Activated CD4-positive, alpha-beta T cell treated with anti-CD3 and anti-CD28 coated beads, Interleukin-2, amount 10 ng/mL, durations not matched to agents 24 days and 14 days (primary cell): ENCODE measurements at places on chromosomes 11 and 22. TPM values are rescaled to one million over a fixed set of nuclear protein-coding genes. Genes with fewer than 3 reads are reported as not detected.

GRCh38 chr11:1293619-1294015, 15.8 kb downstream of the TOLLIP start:
- no peaks in the 10 kb centered on the region for H3K4me1 ChIP-seq
- DNase-seq: no peak
- no peak overlapping the region for H3K4me3 ChIP-seq

DNA sequence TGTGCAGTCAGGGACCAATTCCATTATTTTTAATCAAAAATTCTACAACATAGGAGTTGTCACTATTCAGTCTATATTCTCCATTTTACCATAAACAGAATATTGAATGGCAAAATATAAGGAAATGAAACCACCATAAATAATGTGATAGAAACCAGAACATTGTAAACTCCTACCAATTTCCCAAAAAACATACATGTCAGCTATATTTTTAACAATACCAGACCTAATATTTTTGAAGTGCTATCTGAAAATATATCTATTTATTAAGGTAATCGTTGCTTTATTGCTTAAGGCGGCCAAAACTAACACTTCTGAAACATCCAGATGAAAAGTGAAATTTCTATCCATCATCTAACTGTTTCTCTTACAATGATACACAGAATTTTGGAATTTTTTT, 123.0 kb upstream of the C11orf58 start:
- H3K27me3 ChIP-seq: peaks cover 52% of the 10 kb centered on the region
- H3K36me3 ChIP-seq: no peaks in the 10 kb centered on the region
- H3K27ac ChIP-seq: no peak overlapping the region

DNA sequence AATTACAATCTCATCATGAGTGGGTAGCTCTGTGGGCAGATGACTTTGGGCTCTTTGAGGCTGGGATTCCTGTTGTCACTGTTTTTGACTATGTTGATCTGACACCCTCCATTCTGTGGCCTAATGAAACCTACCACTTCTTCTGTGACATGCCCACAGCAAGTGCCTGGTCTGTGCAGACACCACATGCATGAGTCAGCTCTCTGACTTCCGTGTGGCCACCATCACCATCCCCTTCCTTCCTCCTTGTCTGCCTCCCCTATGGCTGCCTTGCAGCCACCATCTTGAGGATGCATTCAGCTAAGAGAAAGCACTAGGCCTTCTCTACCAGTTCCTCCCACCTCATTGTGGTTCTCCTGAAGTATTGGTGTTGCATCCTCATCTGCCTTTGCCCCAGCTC, 15.3 kb upstream of the OR10V1 start:
- peaks cover 8% of the 10 kb centered on the region for H3K4me1 ChIP-seq
- no peak overlapping the region for H3K27ac ChIP-seq
- DNase-seq: peak; percentile 57
- peaks cover 2% of the 10 kb centered on the region for H3K27me3 ChIP-seq

- peaks cover 1% of the 10 kb centered on the region for H3K4me1 ChIP-seq
- DNase-seq: no peak
- H3K36me3 ChIP-seq: no peaks in the 10 kb centered on the region
- peaks cover 7% of the 10 kb centered on the region for H3K27me3 ChIP-seq
Measured at GRCh38 chr11:20117291-20117690, 43.0 kb downstream of the DBX1 start.

DNA sequence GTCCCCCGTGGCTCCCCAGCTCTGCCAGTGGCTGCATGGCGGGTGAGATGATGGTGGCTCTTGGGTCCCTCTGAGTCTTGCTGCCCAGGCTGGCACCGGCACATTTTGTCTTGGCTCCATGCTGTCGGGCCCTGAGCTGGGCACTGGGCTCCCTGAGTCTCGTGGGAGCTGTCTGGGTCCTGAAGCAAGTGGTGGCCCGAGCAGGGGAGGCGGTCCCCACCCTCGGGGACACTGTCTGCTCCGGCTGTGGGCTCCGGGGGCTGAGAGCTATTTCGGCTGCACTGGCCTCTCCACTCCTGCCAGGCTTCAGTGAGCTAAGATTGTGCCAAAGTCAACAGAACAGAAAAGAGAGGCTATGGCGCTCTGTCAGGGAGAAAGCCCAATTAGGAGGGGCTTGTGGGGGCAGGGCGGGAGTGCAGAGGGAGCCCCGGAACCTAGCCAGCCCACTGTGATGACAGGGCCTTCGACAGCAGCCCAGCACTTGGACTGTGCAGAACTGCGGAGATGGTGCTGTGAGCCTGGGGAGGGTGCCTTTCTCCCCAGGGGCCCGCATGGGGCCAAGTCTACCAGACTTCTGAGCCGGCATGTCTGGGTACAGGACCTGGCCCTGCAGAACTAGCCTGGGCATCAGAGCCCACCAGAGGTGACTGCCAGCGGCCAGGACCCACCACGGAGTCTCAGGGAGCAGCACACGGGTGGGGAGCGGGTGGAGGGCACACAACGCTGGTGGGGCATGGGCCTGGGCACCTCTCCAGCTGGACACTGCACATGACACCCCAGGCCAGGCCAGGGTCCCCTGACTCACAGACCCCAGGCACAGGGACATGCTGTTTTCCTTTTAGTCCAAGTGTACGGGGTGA, 38.0 kb downstream of the RTN4R start:
- H3K27me3 ChIP-seq: no peaks in the 10 kb centered on the region
- no peak overlapping the region for H3K4me3 ChIP-seq
- no peak overlapping the region for H3K27ac ChIP-seq
- H3K36me3 ChIP-seq: no peaks in the 10 kb centered on the region

DNA sequence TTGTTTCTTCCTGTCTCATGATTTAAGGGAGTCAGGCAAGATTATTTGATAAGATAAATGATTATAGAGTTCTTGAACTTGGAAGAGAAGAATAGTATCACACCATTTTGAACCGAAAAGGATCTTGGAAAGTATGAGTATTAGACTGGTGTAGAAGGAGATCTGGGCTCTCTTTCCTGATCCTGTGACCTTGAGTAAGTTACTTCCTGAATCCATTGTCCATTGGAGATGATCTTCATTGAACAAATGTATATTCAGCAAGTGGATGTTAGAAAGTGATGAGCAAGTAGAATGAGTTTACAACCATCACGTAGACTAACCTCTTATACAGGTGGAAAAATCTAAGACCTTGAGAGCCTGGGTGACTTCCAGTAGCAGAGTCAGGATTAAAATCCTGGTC, 2.0 kb downstream of the ACO2 start:
- no peak for DNase-seq
- no peaks in the 10 kb centered on the region for H3K27me3 ChIP-seq
- peaks cover 33% of the 10 kb centered on the region for H3K4me1 ChIP-seq

- no peak overlapping the region for H3K27ac ChIP-seq
- no peak overlapping the region for H3K4me3 ChIP-seq
- H3K36me3 ChIP-seq: no peaks in the 10 kb centered on the region
- H3K27me3 ChIP-seq: peaks cover 9% of the 10 kb centered on the region
Measured at GRCh38 chr11:111166598-111166997, 78.9 kb upstream of the POU2AF2 start.

GRCh38 chr11:134853992-134854991, 442.2 kb upstream of the B3GAT1 start:
- H3K27ac ChIP-seq: no peak overlapping the region
- H3K27me3 ChIP-seq: peaks cover 3% of the 10 kb centered on the region
- DNase-seq: no peak

The C11orf16 gene
- total RNA-seq: not detected in 2 replicates

GRCh38 chr11:304915-305843, 2.4 kb upstream of the IFITM2 start:
- no peak overlapping the region for H3K4me3 ChIP-seq
- H3K36me3 ChIP-seq: peaks cover 20% of the 10 kb centered on the region
- peaks cover 9% of the 10 kb centered on the region for H3K27me3 ChIP-seq
- peak; percentile 88 for DNase-seq
- peaks cover 36% of the 10 kb centered on the region for H3K4me1 ChIP-seq
- H3K27ac ChIP-seq: no peak overlapping the region

The NPAS4 gene
- total RNA-seq: 0.09 TPM in 1 of 2 replicates, not detected in the other

DNA sequence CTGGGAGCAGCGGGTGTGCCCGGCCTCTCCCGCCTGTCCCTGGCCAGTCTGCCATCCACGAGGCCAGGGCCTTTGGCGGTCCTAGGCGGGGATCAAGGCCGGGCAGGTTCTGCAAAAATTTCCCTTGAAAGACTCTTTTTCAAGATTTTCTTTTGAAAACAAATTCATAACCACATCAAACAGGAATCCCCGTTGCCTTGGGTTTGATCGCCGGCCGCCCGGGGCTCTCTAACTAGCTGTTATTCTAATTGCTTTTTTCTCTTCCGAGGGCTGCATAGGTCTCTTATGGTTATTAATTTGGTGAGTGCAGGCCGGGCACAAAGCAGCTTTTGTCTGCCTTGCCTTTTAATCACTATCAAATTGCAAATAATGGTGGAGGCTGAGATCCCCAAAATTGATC, 42.0 kb downstream of the CDKN1C start:
- H3K27ac ChIP-seq: no peak overlapping the region
- H3K27me3 ChIP-seq: no peaks in the 10 kb centered on the region

- H3K4me1 ChIP-seq: no peaks in the 10 kb centered on the region
- H3K36me3 ChIP-seq: no peaks in the 10 kb centered on the region
- no peaks in the 10 kb centered on the region for H3K27me3 ChIP-seq
- DNase-seq: no peak
Measured at GRCh38 chr11:19580646-19581045, 132.0 kb upstream of the NAV2 start.

DNA sequence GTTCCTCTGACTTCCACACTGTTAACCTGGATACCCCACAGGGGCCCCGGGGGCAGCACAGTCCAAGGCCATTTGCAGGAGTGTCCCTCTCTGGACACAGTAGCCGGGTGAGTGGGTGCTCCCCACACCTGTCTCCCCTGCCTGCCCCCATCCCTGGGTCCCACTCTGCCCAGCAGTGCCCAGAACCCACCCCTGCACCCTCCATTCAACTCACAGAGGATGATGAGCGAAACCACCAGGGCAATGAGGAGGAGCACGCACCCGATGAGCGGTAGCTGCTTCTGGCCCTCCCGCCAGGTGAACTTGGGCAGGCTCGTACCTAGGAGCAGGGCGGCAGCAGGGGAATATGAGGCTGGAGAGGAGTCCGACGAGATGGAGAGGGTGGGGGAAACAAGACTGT, 12.2 kb downstream of the TMPRSS13 start:
- no peak overlapping the region for H3K27ac ChIP-seq
- peaks cover 10% of the 10 kb centered on the region for H3K4me1 ChIP-seq
- H3K36me3 ChIP-seq: no peaks in the 10 kb centered on the region
- DNase-seq: no peak

DNA sequence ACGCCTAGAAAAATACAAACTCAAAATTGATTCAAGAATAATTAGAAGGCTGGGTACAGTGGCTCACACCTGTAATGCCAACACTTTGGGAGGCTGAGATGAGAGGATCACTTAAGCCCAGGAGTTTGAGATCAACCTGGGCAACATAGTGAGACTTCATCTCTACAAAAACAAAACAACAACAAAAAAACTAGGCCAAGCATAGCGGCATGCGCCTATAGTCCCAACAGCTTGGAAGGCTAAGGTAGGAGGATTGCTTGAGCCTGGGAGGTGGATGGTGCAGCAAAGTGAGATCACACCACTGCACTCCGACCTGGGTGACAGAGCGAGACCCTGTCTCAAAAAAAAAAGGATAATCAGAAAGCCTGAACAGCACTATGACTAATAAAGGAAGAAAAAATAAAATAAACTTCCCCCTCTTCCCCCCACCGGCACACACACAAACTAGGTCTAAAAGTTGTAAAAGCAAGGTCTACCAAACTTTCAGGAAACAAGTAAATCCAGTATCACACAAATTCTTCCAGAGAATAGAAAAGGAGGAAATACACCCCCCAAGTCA, 35.8 kb downstream of the RRAS2 start:
- H3K4me3 ChIP-seq: no peak overlapping the region
- no peak overlapping the region for H3K27ac ChIP-seq
- peaks cover 11% of the 10 kb centered on the region for H3K36me3 ChIP-seq
- peaks cover 55% of the 10 kb centered on the region for H3K4me1 ChIP-seq
- DNase-seq: no peak

DNA sequence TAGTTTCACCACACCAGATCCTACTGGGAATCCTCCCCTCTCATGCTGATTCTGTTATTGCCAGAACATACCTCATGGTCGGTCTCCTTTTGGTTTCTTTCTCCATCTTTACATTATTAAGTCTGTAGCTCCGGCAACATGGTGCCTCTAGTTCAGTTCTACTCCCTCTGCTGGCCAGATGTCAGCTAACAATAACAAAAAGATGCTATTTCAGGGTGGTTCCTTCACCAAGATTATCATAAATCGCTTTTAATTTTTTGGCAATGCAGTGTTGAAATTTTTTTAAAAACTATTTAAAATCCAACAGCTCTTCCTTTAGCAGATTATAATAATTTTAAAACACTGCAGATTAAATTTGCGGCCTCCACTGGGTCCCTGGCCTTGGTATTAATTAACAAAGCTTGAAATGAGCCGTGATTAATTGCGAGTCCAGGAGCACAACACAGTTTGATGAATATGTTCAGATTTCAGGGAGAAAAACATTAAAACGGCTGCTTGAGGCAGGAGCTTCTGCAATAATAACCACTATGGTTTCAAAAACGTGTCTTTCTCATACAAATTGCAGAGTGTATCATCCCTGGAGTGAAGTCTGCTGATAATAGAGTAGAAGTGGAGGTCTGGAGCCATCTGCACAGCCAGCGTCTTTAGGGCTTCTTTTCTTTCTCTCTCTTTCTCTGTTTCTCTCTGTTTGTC, 492.9 kb upstream of the KIRREL3 start:
- no peak for DNase-seq
- no peaks in the 10 kb centered on the region for H3K36me3 ChIP-seq
- H3K27ac ChIP-seq: no peak overlapping the region
- no peak overlapping the region for H3K4me3 ChIP-seq
- H3K27me3 ChIP-seq: no peaks in the 10 kb centered on the region

DNA sequence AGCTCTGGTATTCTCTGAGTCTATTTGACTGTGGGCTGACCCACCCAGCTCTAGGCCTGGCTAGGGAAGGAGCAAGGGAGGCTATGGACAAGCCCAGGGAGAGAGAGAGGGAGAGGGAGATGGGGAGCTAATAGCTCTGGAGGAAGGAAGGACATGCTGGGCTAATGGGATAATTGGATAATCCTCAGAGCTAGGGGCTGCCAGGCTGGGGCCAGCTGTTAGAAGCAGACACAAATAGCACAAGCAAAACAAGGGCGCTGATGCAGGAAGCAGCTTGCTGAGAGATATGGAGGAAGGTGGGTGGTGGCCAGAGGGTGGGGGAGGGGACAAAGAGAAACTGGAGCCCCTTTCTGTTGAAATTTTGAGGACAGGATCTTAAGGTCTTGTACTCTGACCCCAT, 23.2 kb downstream of the ADORA2A start:
- H3K4me3 ChIP-seq: no peak overlapping the region
- no peak for DNase-seq
- no peaks in the 10 kb centered on the region for H3K27me3 ChIP-seq
- no peaks in the 10 kb centered on the region for H3K36me3 ChIP-seq
- no peak overlapping the region for H3K27ac ChIP-seq
- H3K4me1 ChIP-seq: peaks cover 14% of the 10 kb centered on the region

The CD3E gene
- total RNA-seq: 571 TPM in 2 replicates

GRCh38 chr11:1034001-1034400, 2.5 kb downstream of the MUC6 start:
- H3K27ac ChIP-seq: no peak overlapping the region
- no peaks in the 10 kb centered on the region for H3K36me3 ChIP-seq

- no peak overlapping the region for H3K4me3 ChIP-seq
- no peaks in the 10 kb centered on the region for H3K27me3 ChIP-seq
- H3K4me1 ChIP-seq: peaks cover 35% of the 10 kb centered on the region
- DNase-seq: no peak
Measured at GRCh38 chr11:69307871-69308431, 14.0 kb downstream of the MYEOV start.

The GPR137 gene
- total RNA-seq: 45.6 and 47.6 TPM in 2 replicates

The OR6A2 gene
- total RNA-seq: 0.35 and 0.50 TPM in 2 replicates

- H3K4me1 ChIP-seq: no peaks in the 10 kb centered on the region
- H3K4me3 ChIP-seq: no peak overlapping the region
- H3K27ac ChIP-seq: no peak overlapping the region
- no peaks in the 10 kb centered on the region for H3K27me3 ChIP-seq
- H3K36me3 ChIP-seq: peaks cover 2% of the 10 kb centered on the region
Measured at GRCh38 chr11:31387379-31387778, 17.7 kb downstream of the DNAJC24 start.

The RAB36 gene
- total RNA-seq: not detected in 2 replicates
